ENCODE measurements at places on chromosomes 1 and 21.

DNA sequence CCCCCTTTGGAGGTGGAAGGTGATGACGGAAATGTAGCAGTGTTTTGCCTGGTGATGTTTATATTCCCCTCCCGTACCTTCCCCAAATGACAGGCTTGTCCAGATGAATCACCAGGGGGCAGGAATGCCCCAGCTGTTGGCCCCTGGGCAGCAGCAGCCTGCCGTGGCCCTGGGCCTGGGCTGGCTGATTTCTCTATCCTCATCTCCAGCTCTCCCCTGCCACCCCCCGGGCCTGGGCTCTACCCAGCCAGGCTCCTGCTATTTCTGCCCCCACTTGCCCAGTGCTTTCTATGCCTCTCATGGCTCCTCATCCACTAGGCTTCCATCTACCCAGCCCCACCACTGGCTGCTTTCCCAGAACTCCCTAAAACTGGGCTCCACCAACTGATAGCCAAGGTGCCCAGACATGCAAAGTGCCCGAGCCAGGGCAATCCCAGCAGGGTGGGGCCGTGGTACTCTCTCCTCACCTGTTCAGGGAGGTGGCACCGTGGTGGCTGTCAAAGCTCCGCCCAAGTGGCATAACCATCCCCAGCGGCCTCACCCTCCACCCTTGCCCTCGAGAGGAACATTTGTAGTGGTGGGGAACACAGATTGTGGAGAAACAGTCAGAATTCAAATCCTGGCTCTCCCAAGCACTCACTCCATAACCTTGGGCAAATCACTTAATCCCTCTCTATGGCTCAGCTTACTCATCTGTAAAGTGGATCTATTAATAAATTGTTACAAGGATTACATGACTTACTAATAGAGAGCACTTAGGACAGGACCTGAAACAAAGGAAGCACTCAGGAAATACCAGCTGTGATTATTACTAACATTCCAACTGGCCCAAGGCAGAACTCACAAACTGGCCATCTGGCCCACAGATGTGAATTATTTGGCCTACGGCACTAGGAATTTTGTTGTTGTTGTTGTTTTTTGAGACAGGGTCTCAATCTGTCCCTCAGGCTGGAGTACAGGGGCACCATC, 12.8 kb upstream of the ECE1 start:
- no peak for DNase-seq

DNA sequence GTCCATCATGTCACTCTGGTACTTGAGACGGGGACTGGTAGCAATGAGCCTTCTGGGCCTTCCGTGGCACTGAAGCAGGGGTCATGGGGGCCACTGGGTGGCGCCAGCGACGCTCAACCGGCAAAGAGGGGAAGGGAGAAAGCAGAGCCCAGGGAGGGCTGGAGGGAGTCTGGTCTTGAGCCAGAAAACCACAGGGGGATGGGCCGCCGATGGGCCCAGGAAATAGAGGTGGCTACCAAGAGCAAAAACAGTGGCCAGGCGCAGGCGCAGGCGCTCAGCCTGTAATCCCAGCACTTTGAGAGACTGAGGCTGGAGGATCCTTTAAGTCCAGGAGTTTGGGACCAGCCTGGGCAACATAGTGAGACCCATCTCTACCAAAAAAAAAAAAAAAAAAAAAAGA, 21.8 kb downstream of the EXOC8 start:
- DNase-seq: peak; percentile 39

GRCh38 chr1:182995894-182996293, 27.3 kb upstream of the LAMC1 start:
- DNase-seq: no peak

DNA sequence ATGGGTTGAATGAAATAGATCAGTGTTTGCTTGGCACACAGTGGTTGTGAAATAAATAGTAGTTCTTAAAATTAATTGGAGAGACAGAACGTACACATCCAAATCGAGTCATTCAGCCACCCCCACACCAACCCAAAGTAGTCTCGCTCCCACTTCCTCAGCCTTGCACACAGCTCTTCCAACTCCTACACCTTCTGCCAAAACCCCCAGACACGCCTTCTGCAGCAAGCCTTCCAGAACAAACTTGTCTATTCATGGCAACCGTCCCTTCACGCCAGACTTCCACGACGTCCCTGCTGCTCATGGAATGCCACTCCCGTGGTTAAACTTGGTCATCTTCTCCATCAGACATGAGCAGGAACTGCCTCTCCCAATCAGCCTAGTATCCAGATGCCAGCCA, 37.5 kb upstream of the RD3 start:
- no peak for DNase-seq

GRCh38 chr21:35921471-35921870, 138.9 kb downstream of the SETD4 start:
- no peak for DNase-seq

- no peak for DNase-seq
These were observed 39.2 kb downstream of the CNN3 start for GRCh38 chr1:94887603-94888171.

DNA sequence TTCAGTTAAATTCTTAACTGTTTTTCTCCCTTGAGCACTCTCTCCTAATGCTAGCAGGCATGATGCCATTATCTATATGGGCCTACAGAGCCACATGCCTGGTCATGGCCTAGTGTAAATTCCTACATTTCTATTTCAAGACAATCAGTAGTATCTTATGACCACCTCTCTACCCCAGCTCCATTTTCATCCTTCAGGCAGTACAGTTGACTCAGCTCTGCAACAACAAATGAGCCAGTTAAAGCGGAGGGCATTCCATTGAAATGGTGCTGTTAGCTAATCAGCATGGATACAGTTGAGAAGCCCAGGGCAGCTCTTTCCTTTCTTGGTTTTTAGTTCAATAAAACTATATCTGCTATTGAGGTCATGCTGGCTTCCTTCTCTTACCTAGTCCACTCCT, 150.0 kb downstream of the PPP1R12B start:
- no peak for DNase-seq

DNA sequence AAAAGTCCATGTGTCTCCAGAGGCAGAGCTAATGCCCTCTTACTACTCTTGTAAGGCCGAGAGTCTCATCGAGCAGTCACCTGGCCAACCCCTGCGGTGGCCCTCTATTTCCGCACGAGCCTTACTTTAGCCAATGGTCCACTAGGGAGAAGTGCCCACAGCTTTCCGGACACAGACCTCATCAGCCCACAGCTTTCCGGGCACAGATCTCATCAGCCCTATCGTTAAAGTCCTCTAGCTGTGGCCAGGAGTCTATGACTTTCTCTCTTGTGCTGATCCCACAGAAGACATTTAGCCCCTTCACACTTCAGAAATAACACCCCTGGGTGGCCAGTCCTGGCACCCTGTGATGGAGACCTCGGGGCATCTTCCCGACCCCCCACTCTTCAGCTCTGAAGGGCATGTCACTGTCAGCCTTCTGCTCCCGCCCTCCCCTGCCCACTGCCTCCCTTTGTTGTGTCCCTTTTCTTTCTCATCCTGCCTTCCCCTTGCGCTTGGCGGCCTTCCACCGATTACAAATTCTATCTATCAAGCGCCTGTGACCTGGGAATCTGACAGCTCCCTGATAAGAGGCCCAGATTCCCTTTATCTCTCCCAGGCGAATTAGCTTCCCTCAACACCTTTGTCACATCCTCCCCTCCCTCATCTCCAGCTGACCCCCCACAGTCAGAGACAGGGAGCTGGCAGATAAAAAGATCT, 161.0 kb downstream of the PLXNA2 start:
- DNase-seq: no peak
